Omental fat pad (tissue), 4 donors: ENCODE measurements at places on chromosomes 5 and 9. TPM values are rescaled to one million over a fixed set of nuclear protein-coding genes. Genes with fewer than 3 reads are reported as not detected.

RAB24 gene
- total RNA-seq = 18.9 TPM

- no peak for DNase-seq
Measured at GRCh38 chr9:14103115-14103514, 210.8 kb downstream of the NFIB start.

FAM221B gene
- not detected for total RNA-seq

OSMR gene
- 180 TPM for total RNA-seq

CARD9 gene
- 3.0 TPM for total RNA-seq

DNA sequence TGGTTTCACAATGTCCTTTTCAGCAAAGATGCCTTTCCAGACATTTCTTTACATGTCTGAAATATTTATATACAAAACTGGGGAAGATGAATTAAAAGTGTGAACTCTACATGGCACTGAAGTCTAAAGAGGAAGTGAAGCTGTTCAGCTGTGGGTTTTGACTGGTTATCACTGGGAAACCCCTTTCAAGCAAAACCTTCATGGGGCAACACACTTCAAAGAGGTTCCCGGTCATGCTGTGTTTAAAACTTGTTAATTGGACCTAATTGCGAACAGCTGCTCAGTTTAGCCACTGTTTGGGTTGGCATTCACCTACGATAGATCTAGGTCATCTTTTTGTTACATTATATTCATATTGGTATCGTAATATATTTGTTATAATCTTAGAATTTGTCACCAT lies 20.0 kb upstream of the GDNF start:
- no peak for DNase-seq

GRCh38 chr5:138763037-138763778 lies 10.0 kb downstream of the CTNNA1 start:
- DNase-seq = no peak

DNA sequence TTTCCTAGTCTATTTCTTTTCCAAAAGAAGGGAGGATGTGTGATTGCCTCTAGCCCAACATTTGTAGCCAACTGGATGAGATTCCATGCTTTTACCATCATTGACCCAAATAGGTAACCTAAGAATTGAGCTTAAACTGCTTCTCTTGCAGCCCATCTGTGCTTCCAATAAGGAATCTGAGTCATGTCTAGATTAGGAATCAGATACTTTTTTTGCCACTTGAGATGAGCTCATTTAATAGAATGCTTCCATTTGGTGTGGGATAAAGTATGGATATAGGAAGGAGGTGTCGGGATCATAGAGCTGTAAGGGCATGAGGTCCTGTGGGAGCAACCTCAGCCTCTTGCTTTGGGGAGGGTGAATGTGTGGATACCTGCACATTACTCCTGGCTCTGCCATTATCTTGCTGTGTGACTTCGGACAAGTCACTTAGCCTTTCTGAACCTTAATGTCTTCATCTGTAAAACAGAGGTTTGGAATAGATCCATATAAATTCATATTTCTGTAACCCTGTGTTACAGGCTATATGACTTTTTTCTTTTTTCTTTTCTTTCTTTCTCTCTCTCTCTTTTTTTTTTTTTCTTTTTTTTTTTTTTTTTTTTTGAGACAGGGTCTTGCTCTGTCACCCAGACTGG lies 56.2 kb downstream of the MAP1B start:
- DNase-seq = no peak

- DNase-seq = no peak
Measured at GRCh38 chr9:38133595-38133994, 64.6 kb upstream of the SHB start.

GRCh38 chr9:137878146-137878941 lies 762 bp downstream of the CACNA1B start:
- DNase-seq = no peak

- DNase-seq = no peak
Measured at GRCh38 chr5:22431406-22431805, 421.7 kb downstream of the CDH12 start.

SEMA5A gene
- 16.9 TPM for total RNA-seq

RFESD gene
- total RNA-seq = 1.6 TPM

OR1Q1 gene
- not detected for total RNA-seq

GRCh38 chr9:28234894-28235277 lies 661.6 kb upstream of the C9orf72 start:
- DNase-seq = no peak

DNA sequence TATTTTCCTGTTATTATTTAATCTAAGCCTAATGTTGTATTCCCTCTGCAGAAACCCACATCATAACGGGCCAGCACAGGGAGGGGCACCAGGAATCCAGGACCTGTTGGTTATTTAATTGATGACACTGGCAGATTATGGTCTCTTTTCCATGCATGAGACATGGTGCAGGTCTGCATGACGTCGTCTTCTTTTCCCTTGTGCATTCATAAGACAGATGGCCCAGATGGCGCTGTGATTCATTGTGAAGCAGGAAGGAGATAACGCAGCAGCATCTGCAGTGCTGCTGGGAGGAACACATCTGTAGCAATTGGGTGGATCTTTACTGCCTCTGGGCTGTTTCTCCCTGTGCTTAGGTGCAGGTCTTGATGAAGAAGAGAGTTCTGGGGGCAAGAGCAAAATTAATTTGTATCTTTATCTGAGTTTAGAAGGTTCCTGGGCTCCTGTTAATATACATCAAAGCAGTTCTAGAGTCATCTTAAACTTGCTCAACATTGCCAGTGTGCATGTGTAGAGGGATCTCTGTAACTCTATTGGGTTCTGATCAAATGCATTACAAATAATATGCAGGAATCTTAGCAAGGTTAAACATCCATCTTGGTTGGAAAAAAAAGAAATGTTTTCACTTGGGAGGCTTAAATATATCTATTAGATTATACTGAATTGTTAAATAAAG lies 176.1 kb downstream of the PCSK1 start:
- DNase-seq = no peak

GRCh38 chr9:114486205-114486963 lies 18.9 kb downstream of the WHRN start:
- no peak for DNase-seq

DNA sequence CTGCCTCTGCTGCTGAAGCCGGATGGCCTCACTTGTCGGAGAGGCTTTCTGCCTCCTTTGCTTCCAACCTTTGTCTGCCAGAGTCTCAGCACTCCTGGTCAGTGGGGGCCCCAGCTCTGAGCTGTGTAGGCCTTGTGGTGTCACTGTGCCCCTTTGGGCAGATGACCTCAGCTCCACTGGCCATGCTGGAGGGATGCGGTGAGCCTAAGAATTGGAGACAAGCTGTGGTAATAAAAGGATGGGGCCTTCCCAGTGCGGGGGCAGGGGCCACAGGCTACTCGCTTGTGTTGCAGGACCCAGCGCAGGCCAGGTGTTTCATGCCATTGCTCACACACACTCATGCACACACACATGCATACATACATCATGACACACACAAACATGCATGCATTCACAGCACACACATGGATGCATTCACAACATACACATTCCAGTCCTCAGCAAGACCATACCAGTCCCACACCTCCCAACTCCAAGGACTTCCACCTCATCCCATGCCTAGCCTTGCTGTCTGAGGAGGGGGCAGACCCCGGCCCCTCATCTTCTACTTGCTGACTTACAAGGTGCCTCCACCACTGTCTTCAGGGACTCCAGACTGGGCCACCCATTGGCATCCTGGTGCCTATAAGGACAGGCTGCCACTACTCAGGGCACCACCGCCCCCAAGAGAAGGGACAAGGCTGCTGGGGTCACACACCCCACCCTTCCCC lies 237.7 kb downstream of the SYK start:
- DNase-seq = no peak

GPRIN1 gene
- 0.79 TPM for total RNA-seq

DNA sequence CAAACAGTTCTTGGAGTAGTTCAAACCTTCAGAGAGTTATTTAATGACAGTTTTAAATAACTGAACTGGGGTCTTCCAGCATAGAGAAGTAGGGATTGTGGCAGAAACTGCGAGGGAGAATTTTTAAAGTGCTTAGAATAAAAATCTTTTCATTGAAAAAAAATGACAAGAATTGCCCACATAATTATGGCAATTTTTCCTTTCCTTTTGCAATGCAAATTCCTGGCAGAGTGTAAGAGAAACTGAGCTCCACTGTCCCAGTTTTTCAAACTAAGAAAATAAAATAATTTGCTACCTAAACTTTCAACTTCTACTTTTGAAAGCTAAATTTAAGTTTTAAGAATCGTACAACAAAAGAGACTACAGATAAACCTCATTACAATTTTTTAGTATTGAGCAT lies 2.3 kb upstream of the PTGER4 start:
- DNase-seq = no peak

DNA sequence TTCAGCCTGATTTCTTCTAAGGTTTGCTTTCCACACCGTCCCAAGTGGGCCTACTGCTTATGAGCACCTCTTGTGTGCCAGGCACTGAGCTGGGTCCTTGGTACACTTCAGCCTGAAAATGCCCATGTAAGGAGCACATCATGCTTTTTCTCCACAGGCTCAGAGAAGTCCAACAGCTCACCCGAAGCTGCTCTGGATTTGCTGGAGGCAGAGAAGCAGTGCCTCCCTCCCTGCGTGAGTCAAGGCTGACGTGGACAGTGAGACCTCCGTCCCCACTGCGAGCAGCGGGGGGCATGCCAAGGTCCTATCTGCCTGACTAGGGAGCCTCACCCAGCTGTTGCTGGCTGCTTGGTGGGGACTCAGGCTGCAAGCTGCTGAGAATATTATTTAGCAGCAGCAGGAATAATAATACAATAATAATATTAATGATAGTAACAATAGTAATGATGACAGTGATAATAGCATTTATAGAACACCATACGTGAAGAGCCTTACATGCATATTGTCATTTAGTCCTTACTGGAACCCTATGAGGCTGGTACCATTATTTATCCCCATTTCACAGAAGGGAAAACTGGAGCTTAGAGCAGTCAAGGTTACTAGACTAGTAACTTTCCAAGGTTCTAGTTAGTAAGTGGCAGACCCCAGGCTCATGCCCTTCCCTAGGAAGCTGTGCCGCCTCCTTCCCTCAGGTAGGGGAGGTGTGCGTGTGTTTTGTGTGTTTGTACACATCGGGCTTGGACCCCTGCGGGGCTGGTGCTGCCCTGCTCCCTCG lies 194.8 kb downstream of the HSPA4 start:
- DNase-seq = no peak

SLC25A2 gene
- total RNA-seq = not detected

SELENOP gene
- 1,019 TPM for total RNA-seq

- DNase-seq = no peak
Measured at GRCh38 chr9:20476912-20477521, 145.3 kb downstream of the MLLT3 start.

GRCh38 chr5:147635882-147636728 lies 126.2 kb upstream of the DPYSL3 start:
- DNase-seq = no peak

ACER2 gene
- total RNA-seq = 26.6 TPM

GRCh38 chr9:115359017-115359780 lies 241.2 kb upstream of the TNC start:
- no peak for DNase-seq

ACO1 gene
- 114 TPM for total RNA-seq

GRCh38 chr5:6626508-6626907 lies 6.3 kb downstream of the NSUN2 start:
- DNase-seq = no peak

DNA sequence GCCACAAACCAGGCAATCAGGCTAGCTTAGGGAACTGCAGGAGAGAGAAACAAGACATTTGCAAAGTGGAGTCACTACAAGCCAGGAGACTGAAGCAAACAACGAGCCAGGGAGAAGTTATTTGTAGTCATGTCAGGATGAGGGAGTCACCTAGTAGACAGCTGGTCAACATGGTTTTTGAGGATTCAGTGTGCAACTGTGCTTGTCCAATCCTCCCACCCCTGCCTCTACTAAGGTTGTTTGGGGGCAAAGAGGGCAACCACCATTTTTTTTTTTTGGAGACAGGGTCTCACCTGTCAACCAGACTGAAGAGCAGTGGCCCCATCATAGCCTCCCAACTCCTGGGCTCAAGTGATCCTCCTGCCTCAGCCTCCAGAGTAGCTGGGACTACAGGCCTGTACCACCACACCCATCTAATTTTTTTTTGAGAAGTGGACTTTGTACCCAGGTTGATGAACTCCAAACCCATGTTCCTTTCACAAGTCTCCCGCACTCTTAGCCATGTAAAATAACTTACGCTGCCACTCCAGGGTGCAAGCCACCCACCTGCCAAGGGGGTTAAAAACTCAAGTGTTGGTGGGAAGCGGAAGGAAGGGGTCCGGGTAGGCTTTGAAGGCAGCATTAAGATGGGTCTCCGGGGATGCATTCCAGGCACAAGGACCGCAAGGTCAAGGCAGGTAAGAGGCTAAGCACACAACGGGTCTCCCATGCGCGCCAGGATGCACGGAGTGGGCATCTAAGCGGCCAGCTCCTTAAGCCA lies 995 bp downstream of the RPL35 start:
- DNase-seq = no peak

- no peak for DNase-seq
Measured at GRCh38 chr9:127786773-127787104, 905 bp downstream of the CDK9 start.

DNA sequence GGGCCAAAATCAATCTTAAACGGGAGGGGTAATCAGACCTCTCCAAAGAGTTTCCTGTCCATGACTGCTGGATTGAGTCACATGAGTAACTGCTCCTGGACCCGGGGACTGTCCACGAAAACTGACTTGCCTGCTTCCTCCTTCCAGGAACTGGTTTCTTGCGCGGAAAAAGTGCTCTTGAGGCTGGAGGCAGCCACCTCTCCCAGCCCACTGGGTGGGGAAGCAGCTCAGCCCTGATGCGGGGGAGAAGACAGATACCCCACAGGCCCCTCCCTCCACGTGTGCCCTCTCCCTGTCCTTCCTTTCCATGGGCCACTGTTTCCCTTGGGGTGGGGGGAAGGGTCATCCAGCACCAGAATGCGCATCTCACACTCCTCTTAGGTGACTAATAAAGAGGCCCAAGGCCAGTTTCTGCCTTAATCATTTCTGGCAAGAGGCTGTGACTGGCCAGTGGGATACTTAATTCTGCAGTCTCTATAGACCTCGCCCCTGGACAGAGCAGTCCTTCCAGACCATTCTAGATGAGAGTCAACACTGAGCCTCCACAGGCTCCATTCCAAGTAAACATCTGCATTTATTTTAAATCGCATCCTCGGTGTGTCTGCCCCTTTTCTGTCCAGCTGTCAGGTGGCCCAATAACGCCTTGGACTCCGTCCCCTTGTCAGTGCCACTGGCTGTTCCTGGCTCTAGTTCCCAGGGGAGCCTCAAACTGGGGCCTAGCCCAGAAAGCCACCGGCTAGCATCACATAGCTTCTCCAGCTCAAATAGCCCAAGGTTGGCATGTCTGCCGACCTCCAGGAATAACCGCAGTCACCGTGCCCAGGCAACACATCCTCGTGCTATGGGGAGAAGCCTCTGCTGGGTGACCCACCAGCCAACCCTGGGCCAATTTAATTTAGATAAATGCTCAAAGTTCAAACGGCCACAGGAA lies 12.0 kb downstream of the REXO4 start:
- DNase-seq = no peak

DNA sequence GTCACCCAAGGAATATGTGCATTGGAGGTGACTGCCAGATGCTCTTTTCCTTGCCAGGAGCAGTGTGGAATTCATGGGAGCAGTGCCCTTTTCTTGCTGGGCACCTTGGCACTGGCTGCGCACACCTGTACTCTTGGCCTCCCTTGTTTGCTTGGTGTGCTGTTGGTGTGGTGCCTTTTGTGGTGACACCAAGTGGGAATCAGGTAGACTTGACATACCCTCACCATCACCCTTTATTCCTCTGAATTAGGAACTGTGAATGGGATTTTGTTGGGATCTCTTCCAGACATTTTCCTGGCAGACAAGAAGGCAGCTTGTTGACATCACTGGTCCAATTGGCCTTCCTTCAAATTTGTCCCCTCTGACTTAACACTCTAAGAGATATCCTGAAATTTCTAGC lies 82.3 kb downstream of the RAI14 start:
- DNase-seq = no peak
